Fibroblast of skin of right quadriceps (primary cell): ENCODE measurements at places on chromosomes 3 and 15.

- no peak for DNase-seq
Measured at GRCh38 chr3:194287374-194287773, 63.8 kb downstream of the CPN2 start.

DNA sequence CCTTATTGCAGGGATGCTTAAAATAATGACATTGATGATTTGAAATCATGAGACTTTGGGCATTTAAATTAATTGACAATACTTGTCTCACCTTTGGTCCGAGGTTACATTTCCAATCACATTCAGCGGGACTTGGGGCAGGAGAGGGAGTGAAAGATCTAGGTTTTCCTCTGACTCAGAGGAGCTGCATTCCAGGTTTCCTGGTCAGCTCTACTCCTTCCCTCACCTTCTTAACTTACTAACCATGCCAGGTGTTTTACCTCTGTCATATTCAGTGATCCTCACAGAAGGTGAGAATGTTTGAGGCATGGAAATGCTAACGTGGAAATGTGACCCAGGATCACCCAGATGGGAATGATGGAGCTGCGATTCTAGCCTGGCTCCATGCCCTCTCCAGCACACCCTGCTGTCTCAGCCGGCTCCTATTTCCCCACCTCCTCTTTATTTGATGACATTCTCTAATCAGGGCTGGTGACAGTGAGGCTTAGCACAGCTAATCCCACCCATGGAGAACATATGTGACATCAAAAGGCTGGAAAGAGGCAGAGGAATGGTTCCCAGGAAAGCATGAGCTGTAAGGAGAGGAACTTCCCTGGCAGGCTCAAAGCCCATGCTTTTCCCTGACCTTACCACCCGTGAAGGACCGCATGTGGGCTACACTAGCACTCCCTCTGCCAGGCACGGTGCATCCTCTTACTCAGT is 38.7 kb downstream of the THSD4 start:
- peak; percentile 49 for DNase-seq

GRCh38 chr15:27722102-27722501 is 377.0 kb downstream of the OCA2 start:
- DNase-seq, result no peak

GRCh38 chr15:70185251-70185711 is 87.6 kb upstream of the TLE3 start:
- DNase-seq, result peak; percentile 56

DNA sequence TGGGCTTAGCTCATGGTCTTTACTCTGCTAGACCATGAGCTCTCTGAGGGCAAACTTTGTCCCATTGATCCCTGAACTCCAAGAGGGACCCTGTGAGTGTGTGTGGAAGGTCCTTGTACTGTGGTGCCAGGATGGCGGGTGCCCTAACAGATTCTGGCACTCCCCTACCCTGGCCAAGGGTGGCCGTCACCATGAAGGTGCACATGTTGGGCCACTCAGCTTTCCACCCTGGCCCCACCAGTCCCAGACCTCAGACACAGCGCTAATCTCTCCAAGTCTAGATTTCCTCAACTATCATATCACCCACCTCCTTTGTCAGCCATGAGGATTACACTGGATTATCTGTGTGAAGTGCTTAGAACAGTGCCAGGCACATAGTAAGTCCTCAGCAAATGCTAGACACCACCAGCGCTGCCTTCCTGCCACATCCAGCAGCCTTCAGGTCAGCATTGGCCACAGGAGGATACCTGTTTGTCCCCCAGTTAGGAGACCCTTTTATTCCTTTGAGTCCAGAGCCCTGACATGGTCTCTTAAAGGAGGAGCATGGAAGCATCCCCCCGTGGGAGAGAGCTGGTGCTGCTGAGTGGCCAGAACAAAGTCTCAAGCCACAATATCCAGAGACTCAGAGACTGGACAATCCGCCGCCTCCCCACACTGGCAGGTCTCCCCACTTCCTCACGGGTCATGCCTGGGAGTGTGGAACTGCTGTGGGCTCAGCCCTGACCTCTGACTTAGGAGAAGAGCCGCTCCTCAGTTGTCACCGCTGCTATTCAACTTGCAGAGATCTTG is 44.5 kb upstream of the SLCO2A1 start:
- DNase-seq, result no peak

- no peak for DNase-seq
Measured at GRCh38 chr3:130548356-130548755, 31.4 kb downstream of the COL6A6 start.

GRCh38 chr3:19891740-19892139 is 42.3 kb downstream of the EFHB start:
- peak; percentile 57 for DNase-seq

DNA sequence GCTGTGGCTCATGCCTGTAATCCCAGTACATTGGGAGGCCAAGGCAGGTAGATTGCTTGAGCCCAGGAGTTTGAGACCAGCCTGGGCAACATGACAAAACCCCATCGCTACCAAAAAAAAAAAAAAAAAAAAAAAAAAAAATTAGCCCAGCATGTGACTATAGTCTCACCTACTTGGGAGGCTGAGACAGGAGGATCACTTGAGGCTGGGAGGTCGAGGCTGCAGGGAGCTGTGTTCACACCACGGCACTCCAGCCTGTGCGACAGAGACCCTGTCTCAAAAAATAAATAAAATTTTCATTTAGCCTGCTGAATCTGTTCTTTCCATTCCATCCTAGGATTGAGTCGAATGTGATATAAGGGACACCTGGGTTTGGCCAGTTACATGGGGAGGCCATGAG is 14.6 kb upstream of the PRICKLE2 start:
- no peak for DNase-seq

GRCh38 chr3:16658004-16658924 is 53.0 kb upstream of the DAZL start:
- DNase-seq, result peak; percentile 11

DNA sequence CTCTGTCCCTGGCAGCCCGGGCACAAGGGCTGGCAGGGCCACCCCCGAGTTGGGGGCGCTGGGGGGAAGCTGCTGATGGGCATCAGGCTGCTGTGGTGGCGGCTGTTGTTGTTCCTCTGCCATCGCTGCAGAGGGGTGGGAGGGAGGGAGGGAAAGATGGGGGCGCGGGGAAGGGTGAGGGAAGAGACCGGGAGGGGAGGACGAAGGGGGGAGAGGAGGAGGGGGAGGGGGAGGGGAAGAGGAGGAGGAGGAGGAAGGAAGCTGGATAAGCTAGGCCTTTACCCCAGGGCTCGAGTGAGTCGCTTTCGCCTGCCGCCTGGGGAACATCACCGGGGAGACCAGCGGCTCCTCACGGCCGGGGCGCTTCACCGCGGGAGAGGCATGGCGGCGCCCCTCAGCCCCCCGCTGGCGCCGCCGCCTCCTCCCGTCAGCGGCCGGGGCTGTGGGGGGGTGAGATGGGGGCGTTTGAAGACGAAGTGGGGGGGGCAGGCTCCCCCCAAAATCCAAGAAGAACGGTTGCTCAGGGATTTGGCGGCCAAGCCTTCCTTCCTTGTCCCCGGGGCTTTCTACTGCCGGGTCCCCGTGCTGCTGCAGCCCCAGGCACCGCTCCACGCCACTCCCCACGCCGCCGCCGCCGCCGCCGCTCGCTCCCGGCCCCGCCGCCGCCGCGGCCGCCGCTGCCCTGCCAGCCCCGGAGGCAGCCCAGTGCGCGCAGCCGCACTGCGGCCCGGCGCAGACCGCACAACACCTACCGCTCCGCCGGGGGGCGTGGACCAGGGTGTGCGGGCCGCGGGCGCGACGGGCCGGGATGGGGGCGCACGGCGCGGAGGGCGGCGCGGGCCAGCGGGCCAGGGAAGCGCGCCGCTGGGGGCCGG is at the start of gene RFX7:
RFX7 (minus strand) TSS at position 717 of the 875 bp plus-strand sequence; CDS start at position 123, 594 bp downstream.
- DNase-seq, result peak; percentile 77

GRCh38 chr3:66506154-66506553 is 5.3 kb upstream of the LRIG1 start:
- DNase-seq, result no peak

GRCh38 chr3:134690226-134690625 is 39.4 kb upstream of the KY start:
- no peak for DNase-seq

- DNase-seq, result no peak
Measured at GRCh38 chr3:103271575-103271974, 836.8 kb downstream of the ZPLD1 start.

GRCh38 chr15:74547616-74548015 is 6.6 kb downstream of the ARID3B start:
- no peak for DNase-seq

- peak; percentile 95 for DNase-seq
Measured at GRCh38 chr3:191412759-191413158, 48.2 kb upstream of the PYDC2 start.

DNA sequence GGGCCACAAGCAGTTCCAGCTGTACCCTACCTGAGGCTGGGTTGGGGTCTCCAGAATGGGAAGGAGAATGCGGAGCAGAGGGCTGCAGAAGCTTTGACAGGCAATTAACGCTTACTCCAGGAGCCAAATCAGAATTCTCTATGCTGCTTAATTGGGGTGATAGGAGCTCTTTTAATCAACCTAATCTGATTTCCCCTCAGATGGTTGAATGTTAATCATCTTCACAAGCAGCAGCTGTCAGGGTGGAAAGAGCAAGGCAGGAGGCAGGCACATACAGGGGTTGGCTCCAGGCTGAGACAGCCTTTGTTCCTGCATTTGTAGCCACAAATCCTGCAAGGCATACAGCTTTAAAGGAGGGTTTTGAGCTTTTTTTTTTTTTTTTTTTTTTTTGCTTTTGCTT is 2.6 kb downstream of the CILP start:
- no peak for DNase-seq

DNA sequence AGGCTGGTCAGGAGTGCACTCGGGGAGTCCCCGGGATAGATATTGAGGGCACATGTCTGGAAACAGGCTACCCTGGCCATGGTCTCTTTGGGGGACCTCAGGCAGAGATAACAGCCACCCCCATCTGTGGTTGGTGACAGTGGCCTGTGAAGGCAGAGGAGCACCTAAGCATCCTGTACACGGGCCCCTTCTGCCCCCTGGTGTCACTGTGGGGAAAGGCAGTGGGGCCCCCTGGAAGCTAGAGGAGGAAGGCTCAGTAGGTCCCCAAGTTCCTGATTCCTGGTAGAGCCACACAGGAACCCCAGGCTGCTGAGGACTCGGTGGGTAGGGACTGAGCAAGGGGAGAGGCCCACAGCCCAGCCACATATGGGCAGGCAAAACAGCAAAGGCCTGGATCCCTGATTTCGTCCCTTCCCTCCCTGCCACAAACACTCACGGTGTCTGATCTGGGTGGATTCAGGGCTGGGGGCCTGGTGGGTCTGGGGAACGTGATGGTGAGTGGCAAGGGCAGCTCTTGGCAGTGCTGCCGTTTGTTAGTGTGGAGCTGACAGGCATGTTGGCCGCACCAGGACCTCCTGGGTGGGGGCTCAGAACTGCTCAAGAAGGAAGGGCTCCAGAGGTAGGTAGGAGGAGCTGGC is 14.1 kb upstream of the CXCR6 start:
- DNase-seq, result peak; percentile 28

GRCh38 chr15:82571722-82572222 is 31.5 kb upstream of the RPS17 start:
- DNase-seq, result peak; percentile 83

GRCh38 chr3:175187586-175187985 is 328.5 kb downstream of the NAALADL2 start:
- peak; percentile 27 for DNase-seq

- peak; percentile 19 for DNase-seq
Measured at GRCh38 chr3:79253271-79253670, 514.5 kb downstream of the ROBO1 start.

- DNase-seq, result no peak
Measured at GRCh38 chr15:101307048-101307896, 12.2 kb upstream of the SNRPA1 start.

DNA sequence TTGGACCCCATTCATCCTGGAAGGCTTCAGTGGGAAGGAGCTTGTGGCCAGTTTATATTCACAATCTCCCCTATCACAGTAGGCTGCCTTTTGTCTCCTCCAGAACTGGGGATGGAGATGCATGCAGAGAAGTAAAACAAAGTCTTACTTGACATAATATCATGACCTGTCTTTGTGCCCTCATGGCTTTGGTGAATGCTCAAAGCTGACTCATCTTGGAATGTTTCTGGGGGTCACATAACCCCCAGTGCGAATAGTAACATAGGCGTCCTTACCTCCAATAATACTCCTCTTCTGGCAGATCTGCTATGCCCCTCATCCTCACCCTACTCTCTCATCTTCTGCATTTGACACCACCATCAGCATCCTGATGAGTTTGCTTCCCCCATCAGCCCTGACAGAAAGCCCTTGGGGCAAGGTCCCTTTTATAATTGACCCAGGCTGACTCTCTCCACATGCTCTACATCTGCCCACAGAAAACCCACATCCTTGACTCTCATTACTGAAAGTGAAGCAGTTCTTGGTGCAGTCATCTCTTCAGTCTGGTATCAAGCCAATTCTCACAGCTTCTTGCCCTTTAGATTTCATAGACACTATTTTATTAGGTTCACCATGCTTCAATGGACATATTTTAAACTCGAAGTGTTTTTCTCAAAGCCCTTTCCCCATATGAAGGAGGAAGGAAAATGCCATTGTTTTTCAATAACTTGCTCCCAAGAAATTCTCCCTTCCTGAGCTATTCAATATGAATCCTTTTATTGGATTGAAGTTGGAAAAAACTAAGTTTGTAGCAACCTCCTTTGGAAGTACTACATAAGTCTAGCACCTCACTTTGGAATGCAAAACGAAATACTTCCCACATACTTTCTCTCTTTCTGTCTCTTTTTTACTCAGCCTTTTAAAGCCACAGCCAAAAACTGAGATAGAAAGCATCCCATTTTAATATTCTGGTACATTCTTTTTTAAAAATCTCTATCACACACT is 36.6 kb downstream of the OSTN start:
- peak; percentile 45 for DNase-seq

GRCh38 chr3:98972155-98972554 is 70.7 kb upstream of the DCBLD2 start:
- DNase-seq, result peak; percentile 97

DNA sequence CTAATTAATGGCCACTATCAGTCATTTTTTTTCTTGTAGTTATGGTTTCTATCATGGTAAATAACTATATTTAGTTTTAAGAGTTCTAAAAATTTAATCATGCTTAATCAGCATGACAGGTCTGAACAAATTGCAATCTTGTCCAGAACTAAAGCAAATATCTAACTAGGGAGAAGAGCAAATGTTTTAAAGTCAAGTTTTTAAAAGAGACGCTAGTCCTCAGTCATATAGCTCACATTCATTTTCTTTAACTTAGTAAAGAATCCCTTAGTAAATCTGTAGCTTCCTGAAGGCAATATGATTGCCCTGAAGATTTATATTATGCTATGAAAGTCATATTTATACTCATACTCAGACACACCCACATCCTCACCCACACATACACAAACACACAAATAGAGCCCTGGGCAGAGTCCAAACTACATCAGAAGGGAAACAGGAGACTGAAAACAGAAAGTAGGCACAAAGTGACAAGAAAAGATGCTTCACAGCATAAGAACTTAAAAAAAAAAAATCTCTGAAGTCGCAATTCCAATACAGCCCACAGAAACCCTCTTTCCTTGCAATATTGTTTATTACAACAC is 1149.1 kb downstream of the SI start:
- DNase-seq, result no peak

GRCh38 chr3:52973806-52974205 is 72.1 kb downstream of the SFMBT1 start:
- DNase-seq, result no peak
